ENCODE measurements at places on chromosomes 6 and 20.
A peak's percentile ranks its signal among the peaks of the same experiment; 100 is the strongest.

- no peak for DNase-seq
Measured at GRCh38 chr6:112180095-112180820, 74.1 kb downstream of the LAMA4 start.

GRCh38 chr20:21240394-21240793 is 62.7 kb upstream of the XRN2 start:
- DNase-seq = no peak

DNA sequence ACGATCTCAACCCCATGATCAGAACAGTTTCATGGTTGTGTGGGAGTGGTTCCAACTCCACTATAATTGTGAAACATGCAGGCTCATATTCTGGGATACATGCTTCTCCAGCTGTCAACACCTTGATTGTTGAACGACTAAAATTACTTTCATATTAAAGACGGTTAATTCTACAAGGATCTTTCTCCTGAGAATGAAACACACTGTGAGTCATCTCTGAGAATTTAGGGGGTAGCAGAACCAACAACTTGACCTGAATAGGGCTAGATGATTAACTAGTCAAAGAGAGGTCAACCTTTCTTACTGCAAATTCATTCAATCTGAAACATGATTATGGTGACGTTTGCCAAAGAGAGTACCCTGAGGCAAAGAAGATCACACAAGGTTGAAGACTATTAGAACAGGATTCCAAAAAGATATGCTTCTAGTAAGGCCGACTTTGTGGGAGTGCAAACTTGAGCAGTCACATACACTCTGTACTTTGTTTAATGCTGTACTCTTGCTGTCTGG is 175.2 kb upstream of the CITED2 start:
- DNase-seq = no peak

GRCh38 chr20:58438970-58439808 is 50.2 kb downstream of the VAPB start:
- no peak for DNase-seq

DNA sequence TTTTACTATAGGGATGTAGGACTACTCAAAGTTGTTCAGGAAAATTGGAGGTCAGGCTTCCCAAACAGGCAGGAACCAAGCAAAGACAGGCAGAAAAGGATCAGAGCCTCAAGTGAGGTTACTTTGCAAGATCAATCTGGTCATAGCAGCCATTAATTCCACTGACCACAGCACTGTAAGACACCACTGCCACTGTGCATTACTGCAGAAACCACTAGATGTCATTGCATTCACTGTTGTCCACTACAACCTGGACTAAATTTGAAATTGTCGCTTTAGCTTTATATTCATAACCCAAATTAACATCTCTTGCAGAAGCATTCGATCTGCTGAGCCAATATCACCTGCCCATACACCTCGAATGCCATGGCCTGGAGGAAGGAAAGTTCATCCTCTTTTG is 126.9 kb upstream of the UFL1 start:
- DNase-seq = peak; percentile 2

DNA sequence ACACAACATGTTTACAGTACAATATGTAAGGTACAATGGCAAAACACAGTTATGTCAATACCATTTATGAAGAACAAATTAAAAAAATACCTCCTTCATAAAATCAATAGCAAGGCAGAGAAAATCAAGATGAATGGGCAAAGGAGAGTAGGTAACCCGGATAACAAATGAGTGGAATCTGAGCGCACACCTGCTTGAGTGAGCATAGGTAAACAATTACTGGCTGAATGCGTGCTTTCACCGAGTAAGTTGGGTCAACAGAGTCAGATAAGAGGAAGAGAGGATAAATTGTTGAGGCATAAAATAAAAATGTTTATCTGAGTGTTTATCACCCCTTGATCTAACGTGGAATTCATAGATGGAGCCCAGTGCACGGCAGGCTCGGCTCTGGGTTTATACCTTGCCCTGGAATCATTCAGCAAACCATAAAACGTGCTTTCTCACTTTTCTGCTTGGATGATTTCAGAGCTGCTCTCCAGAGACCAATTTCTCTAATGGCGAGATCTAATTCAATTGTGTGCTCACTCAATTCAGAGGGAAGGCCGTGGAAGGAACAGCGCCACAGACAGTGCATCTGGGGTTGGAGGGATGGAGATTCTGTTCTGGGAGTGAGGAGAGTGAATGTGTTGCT is 224.8 kb upstream of the MAP3K7 start:
- DNase-seq = no peak

GRCh38 chr6:159378411-159379328 is 209.5 kb downstream of the FNDC1 start:
- DNase-seq = no peak

GRCh38 chr6:84089552-84089951 is 56.0 kb downstream of the MRAP2 start:
- DNase-seq = no peak

- no peak for DNase-seq
Measured at GRCh38 chr20:25148982-25149846, 46.3 kb upstream of the ENTPD6 start.

- DNase-seq = no peak
Measured at GRCh38 chr6:136889271-136890193, 32.6 kb upstream of the SLC35D3 start.

DNA sequence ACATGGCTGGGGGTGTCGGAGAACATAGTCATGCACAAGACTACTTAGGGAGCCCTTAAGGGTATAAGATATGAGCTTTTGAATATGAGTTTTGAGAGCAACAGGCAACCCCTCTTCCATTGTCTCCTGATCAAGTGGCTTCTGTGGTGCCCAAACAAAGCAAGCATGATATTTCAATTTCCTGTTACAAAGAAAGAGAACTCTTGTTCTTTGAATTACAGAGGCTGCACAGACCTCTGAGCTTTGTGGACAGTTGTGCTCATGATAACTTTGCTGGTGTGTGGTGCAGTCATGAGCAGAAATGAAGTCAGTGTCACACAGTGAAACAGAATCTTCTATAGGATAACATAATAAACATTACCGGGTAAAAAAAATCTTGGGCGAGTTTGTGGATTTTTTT is 66.8 kb upstream of the THEMIS start:
- DNase-seq = peak; percentile 26

DNA sequence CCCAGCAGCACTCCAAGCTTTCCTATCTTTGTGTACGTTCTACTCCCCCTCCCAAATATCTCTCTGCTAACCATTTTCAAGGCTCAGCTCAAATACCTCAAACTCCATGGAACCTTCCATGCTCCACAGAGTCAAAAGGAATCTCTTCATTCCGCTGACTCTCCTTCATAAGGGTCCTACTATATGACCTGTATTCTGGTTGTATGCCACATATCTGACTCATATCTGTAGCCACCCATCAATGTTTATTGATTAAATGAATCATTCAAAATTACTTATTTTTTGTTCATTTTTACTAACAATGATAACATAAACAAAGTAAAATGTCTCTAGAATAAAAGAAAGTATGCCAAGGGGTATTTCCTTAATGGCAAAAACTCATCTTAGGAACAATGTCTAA is 123.2 kb downstream of the ARHGAP18 start:
- DNase-seq = no peak

DNA sequence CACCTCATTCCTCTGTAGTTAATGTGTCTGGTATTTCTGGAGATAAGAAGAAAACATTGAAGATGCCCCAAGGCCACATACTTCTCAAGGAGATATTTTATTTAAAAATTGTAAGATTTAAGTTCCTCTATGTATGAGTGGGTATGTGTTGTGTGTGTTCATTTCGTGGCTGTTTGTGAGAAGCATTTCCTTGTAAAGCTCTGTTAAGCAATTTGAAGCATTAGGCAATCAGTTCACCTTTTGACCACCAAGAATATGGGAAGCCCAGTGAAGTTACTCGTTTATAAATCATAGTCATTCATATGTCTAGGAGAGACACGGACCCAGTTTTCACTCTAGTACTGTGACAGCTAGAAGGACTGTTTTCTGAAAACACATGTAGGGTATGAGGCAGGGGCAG is 717.6 kb upstream of the MAP3K7 start:
- no peak for DNase-seq

DNA sequence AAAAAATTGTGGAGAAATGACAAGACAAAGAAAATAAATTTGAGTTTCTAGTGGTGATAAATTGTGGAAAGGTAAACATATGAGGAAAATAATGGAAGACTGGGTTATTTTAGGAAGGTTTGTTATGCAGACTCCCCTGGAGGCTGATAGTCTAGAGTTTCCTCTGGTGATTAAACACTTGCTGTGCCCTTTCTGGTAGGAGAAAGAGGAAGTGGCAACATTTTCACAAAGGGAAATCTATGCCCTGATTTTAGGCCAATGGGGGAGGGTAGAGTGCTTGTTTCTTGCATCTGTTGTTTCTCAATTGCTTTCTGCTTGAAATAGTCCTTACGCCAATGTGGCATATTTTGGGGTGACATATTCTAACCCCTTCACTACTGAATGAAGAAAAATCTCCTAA is 129.1 kb upstream of the DOK5 start:
- no peak for DNase-seq

GRCh38 chr20:23446505-23446904 is 6.2 kb downstream of the CST11 start:
- no peak for DNase-seq

GRCh38 chr6:35213298-35213791 is 411 bp upstream of the SCUBE3 start:
- DNase-seq = no peak

DNA sequence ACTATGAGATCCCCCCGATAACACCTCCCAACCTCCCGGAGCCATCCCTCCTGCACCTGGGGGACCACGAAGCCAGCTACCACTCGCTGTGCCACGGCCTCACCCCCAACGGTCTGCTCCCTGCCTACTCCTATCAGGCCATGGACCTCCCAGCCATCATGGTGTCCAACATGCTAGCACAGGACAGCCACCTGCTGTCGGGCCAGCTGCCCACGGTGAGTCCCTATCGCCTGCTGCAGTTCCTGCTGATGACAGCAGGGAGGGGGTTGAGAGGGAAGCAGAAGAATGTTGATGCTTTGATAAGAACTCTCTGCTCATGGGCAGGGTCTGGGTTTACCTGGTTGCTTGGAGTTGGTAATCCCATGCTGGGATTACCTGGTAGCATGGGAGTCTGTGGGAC is 91.9 kb downstream of the TOX2 start:
- no peak for DNase-seq

DNA sequence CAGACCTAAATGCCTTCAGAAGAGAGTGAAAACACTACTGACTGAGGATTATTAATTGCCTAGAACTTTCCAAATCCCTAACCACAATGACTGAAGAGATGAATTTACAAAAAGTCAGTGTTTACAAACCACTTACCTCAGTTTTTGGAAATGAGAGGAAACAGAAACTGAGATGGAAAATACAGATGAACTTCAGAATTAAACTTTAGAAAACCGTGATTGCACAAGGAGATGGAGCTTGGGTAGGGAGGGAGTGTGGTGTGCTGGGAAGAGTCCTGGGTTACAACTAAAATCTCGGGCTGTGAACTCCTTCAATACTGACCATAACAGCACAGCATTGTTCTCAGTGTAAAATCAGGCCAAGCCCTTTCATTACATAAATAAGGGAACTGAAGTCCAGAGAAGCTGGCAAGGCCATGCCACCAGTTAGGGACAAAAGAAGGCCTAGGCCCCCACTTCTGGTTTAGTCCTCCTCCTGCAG is 4.0 kb downstream of the ELMO2 start:
- no peak for DNase-seq

- no peak for DNase-seq
Measured at GRCh38 chr6:44463728-44464450, 76.4 kb downstream of the CDC5L start.

DNA sequence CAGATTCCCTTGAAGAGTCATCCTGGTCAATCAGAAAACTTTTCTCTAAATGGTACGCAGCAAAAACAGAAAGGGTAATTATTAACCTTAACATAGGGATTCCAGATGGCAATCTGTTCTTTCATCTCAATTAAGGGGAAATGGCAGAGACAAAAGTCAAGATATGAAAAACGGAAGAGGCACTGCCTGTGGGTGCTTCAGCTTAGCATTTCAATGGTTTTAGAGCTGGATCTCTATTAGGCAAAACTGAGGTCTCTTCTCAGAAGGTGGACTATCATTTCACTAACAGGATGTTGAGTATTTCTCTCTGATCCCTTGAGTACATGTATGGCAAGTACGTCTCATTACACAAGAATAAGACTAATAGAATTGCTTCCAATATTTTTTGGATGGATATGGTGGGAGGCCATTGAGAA is 296.9 kb downstream of the HIVEP2 start:
- no peak for DNase-seq

DNA sequence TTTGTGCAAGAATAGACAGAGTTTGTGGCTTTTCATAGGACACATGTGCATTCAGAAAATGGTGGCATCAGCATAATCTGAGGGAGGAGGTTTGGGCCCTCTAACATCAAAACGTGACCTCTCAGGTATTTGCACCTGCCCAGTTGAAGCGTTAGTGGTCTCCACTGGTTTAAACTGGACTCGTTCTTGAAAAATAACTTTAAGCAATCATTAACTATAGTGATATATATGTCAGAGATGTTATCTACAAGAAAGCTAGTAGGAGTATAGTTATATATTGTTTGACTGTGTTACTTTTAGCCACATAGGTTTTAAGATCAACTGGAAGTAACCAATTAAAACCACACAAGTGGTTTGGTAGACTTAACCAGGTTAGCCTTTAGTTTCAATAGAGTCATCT is 607.4 kb downstream of the MAFB start:
- no peak for DNase-seq

DNA sequence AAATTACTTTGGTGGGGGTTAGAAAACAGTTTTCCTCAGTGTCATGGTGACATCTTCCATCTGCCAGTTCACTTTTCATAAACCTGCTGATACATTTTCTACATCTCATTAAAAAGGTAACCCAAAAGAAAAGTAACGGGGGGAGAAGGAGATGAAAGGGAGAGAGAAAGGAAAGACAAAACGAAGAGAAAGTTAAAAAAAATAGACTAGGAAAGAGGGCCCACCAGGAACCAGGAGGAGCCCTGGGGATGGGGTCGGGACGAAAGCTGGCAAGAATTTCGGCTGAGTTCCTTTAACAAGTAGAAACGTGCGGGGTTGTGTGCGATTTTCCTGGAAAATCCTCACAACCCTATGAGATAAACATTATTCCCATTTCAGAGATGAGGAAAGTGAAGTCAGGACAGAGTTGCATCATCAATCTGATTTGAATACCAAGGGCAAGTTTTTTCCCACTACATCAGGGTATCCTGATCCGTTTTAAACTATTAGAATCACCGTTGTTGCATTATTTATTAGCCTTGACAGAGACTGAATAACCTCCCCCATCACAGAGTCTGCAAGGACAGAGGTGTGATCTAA is 53.4 kb upstream of the TPD52L1 start:
- DNase-seq = no peak

DNA sequence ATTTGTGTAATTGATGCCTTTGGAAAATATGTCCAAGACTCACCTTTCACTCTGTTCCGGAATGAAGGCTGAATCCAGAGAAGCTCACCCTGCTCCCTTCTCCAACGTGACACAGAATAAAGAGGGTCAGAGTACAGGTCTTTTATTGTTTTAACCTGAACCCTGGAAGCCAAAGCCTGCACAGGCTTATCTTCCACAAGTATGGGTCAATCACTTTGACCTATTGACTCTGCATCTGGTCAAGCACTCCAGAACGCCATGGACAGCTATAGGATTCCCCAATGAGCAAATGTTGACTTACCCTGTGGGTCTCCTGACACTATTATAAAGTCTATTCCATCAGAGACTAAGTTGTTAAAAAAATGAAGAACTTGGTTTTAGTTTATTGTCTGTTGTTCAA is 158.4 kb upstream of the MYLIP start:
- DNase-seq = no peak

GRCh38 chr20:11718474-11719094 is 199.1 kb upstream of the BTBD3 start:
- no peak for DNase-seq

Measured in natural killer cell (primary cell).